ENCODE measurements at places on chromosomes 2 and 18.

GRCh38 chr2:214069254-214069653, 341.6 kb upstream of the VWC2L start:
- DNase-seq, result no peak

GRCh38 chr2:6441800-6442199, 423.9 kb downstream of the CMPK2 start:
- DNase-seq, result no peak

GRCh38 chr2:161703863-161704262, 79.6 kb downstream of the SLC4A10 start:
- no peak for DNase-seq

- DNase-seq, result peak; percentile 57
Measured at GRCh38 chr2:127081826-127082633, 24.9 kb downstream of the BIN1 start.

DNA sequence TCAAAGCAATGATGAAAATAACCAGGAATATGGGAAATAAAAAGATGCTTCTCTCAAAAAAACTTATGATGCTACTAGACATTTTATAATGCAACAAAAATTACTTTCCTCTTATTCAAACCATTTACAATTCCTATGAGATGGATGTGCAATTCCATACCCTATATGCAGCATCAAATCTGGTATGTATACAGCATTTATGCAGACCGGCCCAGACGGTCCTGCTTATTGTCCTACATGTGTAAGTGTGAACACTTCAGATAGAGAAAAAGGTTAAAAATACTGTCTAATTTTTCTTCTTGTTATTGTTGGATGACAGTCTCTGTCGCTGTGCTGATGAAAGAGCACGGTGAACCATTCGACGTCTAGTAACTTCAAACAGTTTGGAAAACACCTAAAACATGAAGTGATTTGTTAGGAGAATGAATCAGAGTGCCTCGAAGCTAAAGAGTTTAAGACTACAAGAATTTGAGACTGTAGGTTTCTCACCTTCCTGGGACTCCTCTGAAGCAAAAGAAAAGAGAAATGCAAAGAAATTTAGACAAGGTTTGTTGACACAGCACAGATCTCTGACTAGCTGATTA, 80.8 kb downstream of the ATL2 start:
- no peak for DNase-seq

DNA sequence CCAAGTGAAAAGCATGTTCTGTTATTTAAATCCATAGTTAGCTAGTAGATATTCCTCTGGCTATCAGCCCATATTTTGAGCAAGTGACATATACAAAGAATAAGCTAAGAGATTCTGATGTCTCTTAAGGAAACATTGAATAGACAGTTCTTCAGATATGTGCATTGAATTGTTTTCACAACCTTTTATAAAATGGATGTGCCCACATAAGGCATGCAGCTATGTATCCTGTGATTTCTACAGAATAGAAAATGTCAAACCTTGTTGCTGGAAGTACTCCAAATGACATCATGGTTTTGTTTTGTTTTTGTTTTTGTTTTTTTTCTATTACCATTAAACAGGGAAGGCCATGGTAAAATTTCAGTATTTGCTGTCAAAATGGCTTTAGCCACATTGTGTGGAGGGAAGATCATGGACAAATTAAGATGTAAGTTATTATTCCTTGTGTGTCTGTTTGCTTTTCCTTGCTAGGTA, 95.8 kb downstream of the DTNA start:
- no peak for DNase-seq

DNA sequence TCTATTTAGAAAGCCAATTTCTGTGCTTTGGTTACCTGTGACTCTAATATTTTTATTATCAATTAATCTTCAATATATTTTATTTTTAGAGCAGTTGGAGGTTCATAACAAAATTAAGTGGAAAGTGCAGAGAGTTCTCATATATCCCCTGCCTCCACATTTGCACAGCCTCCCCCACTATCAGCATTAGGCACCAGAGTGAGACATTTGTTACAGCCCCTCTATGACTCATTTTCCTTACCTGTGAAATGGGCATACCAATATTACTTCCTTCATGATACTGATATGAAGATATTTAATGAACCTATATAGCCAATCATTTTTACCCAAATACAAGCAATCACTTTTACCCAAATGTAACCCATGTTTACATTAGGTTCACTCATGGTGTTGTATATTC, 34.0 kb upstream of the CYTIP start:
- no peak for DNase-seq

- DNase-seq, result no peak
Measured at GRCh38 chr2:158598862-158599517, 142.2 kb downstream of the PKP4 start.

- no peak for DNase-seq
Measured at GRCh38 chr2:119929537-119929936, 83.3 kb upstream of the EPB41L5 start.

- no peak for DNase-seq
Measured at GRCh38 chr2:146572598-146572997, 1272.2 kb upstream of the ACVR2A start.

GRCh38 chr18:35215026-35215425, 25.8 kb upstream of the ZNF397 start:
- DNase-seq, result no peak

DNA sequence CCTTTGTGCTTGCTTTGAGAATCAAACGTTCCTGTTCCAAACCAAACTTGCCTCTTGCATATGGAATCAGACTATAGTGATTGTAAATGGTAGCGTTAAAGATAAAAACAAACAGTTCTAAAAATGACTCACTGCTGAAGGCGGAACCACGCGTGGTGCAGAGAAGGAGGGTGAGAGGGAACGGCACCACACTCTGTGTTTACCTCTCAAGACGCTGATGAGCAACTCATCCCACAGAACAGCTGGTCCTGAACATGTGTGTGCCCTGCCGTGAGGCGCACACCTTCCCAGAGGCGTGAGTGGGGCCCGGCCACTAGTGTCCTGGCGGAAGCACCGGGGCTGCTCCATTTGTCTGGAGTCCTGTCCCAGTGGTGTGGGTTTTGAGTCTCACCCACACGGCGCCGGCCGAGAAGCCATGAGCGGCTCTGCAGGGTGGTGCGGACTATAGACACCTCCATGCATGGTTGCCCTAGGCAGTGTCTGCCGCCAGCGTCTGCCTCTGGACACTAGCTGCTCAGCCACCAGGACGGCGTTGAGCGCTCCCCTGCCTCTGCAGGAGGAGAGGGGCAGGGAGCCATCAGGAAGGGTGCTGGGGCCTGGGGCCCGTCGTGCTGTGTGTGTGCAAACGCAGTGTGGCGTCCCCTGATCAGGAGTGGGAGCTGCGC, 52.1 kb downstream of the NFATC1 start:
- no peak for DNase-seq

DNA sequence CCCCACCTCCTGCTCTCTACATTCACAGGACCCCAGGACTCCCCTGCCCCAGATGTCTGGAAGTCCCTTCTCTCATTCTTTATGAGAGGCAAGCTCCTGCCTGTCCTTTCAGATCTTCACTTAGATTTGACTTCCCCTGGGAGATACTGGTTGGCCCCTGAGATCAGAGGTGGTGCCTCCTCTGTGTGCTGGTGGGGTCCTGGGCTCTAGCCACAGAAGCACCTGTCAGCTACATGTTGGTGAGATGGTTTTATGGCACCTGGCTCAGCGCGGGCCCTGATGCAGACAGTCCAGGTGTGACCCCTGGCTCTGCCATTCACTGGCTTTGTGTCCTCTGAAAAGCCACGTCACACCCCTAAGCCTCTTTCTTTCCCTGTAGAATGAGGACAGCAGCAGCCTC, 369.6 kb upstream of the ID2 start:
- no peak for DNase-seq

DNA sequence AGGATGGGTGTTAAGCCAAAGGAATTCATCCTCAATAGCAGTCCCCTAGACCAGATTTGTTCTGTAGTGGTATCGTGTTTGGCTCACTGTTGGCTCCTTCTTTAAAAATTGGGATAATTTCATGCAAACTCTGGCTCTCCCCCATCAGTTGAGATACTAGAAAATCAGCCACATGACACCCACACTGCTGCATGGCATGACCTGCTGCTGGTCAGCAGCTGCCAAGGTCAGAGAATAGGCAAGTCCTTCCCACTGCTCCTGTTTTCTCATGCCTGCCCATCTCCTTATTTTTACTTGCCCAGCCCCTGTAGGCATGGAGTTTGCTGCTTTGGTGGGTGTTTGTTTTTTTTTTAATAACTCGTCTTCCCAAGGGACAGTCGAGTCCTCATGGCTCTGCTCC, 1.0 kb upstream of the SNRNP200 start:
- no peak for DNase-seq

- no peak for DNase-seq
Measured at GRCh38 chr2:180846756-180847472, 133.5 kb upstream of the UBE2E3 start.

GRCh38 chr2:23756593-23757292, 170.2 kb downstream of the ATAD2B start:
- DNase-seq, result no peak
